GM23338 (cell line): ENCODE measurements at places on chromosomes 5 and 9.

GRCh38 chr9:109799792-109800191 is 19.8 kb downstream of the PALM2AKAP2 start:
- DNase-seq: peak; percentile 24

DNA sequence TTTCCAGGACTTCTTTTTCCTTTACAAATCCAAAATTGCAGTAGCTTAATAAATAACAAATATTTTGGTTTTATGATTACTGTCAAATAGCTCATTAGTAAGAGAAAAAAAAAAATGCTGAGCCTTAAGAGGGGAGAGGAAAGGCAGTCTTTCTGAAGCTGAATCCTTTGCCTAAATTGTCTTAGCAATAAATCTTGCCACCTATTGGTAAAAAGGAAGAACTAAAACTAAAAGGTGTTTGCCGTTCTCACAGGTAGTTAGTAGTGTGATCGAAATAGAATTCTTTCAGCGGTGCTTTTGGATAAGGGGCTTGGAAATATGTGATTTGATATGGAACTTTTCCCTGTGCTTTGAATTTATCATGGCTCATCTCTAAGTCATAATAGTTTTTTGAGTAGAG is 31.2 kb downstream of the PIK3R1 start:
- peak; percentile 63 for DNase-seq

DNA sequence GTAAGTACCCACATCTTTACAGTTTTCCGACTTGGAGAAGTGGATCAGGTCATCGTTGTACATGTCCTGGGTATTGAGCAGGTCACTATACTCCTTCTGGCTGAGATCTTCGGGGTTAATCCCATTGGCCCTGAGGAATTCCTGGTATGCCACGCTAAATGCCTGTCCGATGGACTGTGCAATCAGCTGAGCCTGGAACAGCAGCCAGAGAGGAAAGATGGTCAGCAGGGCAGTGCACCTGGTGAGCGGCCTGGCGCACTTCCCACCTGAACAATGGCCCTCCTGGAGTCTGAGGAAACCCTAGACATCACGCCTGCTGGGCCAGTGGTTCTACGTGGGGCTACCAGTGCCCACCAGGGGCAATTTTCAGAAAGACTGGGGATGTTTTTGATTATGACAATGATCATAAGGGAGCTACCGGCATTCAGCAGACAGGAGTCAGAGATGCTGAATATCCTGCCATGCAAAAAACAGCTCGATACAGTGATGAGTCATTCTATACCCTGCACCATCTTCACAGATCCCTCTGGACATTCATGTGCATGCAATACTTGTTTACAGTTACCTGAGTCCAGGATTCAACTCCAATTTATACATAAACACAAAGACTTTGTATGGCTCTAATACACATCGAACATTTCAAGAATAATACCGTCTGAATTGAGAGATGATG is 127.2 kb downstream of the ENTREP1 start:
- DNase-seq: no peak

DNA sequence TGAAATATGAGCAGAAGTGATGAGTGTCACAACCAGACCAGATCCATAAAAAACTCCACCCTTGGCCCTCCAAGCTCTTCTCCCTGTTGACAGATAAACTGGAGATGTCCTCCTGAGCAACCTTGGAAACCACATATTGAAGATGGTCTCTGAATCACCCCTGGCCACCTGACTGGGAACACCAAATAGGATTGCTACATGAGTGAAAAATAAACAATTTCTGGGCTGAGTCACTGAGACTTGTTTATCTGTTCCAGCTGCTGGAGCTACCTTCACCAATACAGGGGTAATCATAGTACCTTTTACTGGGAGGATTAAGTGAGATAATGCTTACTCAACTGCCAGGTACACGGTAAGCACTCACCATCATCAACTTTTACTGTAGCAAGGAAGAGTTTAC is 53.3 kb downstream of the PCA3 start:
- DNase-seq: no peak

DNA sequence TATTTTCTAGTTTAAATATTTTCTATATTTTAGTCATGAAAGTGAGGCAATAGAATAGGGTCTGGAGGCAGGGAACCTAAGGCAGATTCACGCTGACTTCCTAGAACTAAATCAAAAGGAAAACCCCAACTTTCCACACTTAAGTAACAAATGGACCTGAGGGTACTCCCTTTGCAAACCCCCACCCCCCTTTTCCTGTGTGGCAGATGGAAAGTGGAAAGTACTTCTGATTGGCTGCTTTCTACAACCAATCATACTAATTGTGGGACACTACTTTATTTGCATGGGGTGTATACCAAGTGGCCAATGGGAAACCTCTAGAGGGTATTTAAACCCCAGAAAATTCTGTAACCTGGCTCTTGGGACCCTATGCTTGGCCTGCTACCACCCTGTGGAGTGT is 4.8 kb upstream of the CENPH start:
- DNase-seq: peak; percentile 49

DNA sequence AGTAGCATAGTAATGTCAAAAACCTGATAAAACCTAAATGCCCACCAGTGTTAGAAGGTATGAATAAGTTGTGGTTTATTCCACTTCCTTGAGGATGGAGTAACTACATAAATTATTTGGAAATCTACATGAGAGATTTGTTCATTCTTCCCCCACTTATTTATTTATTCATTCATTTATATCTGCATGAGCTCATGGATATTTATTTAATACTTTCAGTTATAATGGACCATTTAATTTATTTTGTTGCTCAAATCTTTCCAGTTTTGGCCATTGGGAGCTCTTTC is 223.8 kb upstream of the S1PR3 start:
- no peak for DNase-seq

- DNase-seq: peak; percentile 32
Observed at GRCh38 chr5:71891856-71892255, 172.8 kb downstream of the CARTPT start.

GRCh38 chr5:124212934-124213333 is 533.5 kb downstream of the ZNF608 start:
- no peak for DNase-seq

GRCh38 chr5:11998397-11998796 is 94.2 kb upstream of the CTNND2 start:
- no peak for DNase-seq

- no peak for DNase-seq
Observed at GRCh38 chr5:31157720-31158119, 35.8 kb upstream of the CDH6 start.

- DNase-seq: no peak
Observed at GRCh38 chr9:95746408-95747180, 128.9 kb upstream of the ERCC6L2 start.

DNA sequence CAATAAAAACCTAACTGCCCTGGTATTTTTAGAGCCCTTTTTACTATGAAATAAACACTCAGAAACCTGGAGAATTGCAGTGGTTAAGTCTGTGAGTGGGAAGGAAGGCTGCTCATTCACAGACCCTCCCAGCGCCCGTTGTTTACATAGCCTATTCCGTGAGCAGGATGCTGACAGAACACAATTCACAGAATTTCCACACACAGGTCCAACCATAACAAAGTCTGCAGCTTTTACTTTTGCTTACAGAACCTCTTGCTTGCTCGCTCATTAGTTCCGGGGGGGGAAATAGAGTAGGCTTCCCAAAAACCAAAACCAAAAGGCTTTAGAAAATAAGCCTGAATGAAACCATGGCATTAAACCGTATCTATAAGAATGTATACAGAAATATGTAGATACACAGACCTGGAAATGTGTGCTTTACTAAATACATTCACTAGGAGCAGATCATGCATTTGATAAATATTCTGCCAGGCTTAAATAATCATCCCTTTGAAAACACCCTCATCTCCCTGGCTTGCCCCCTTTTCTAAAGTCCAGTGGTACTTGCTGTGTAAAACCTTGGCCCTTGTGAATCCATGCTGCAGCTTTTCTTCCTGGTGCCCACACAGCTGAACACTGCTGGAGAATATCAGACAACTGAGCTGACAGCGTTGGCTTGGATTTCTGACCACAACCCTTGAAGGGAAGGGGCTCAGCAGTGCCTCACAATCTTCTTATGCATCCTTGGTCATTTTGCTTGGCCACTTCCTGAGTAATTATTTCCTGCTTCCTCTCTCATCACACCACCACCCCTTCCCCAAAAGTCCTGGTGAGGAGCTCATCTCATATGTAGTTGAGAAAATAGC is 128.0 kb downstream of the FANCC start:
- DNase-seq: no peak

DNA sequence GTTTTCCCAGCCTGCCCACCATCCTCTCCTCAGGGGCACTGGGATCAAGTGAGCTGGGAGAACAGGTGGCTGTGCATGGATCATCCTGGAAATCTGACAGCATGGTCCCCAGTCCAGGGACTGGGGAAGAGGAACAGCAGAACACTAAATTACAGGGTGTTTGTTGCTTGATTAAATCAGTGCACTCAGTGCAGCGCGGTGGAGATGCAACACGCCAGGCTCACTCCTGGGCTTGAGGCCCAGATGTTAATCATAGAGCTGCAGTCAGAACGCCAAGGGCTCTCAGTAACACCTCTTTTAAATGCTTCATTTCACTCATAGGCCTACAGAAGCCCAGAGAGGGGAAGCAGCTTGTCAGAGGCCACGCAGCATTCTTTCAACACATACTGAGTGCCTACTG is 14.2 kb upstream of the LARP1 start:
- DNase-seq: no peak

- DNase-seq: no peak
Observed at GRCh38 chr9:96486386-96487028, 36.5 kb downstream of the HABP4 start.
